ENCODE measurements at places on chromosomes 7 and 10.
A peak's percentile ranks its signal among the peaks of the same experiment; 100 is the strongest.

- DNase-seq: no peak
Measured at GRCh38 chr7:121739465-121739864, 133.5 kb upstream of the PTPRZ1 start.

DNA sequence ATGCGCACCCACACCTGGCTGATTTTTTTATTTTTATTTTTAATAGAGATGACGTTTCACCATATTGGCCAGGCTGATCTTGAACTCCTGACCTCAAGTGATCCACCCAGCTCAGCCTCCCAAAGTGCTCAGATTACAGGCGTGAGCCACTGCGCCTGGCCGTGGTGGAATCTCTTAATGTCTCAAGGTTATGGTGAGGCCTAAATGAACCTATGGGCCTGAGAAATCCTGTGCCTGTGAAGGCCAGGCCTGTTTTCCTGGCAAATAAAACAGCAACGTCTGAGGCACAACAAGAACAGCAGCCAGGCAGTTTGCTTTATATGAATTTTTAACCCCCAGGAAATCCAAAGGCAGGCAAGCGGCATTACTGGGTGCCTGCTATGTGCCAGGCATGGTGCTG is 297.5 kb upstream of the ZMIZ1 start:
- DNase-seq: no peak

- no peak for DNase-seq
Measured at GRCh38 chr7:102288285-102288930, 1.7 kb downstream of the SH2B2 start.

DNA sequence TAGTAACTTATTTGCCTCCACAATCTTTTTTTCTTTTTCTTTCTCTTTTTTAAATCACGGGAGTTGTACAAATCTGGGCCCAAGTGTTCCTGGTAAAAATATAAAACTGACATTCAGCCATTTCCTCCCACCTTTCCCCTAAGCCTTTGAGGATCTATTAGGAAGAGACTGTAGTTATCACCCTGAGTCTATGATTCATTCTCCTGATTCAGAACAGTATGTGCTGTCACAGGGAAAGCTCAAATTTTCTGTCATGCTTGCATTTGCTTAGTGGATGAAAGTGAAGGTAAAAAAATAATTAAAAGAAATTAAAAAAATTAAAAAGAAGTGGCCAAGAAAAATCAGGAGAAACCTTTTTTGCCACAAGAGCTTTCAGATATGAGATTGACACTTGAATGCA is 71.7 kb downstream of the KIF20B start:
- DNase-seq: no peak

DNA sequence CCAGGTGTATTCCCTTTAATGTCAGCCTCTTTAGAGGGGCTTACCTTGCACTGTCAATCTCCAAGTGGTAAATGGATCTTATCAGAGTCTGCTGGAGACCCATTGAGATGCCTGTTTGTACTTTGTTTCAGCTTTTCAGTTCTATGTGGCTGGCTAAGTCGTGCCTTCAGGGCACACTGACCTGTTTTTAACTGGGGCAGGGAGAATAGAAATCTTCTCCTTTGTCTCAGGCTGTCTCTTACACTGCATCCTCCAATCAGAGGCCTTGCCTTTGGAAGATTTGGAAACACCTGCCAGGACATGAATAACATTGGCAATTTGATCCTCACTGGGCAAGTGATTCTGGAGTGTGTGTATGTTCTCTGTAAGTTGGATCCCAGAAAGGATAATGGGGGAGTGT is 65.0 kb downstream of the POU6F2 start:
- no peak for DNase-seq

GRCh38 chr7:49425277-49425818 is 348.1 kb upstream of the VWC2 start:
- no peak for DNase-seq

DNA sequence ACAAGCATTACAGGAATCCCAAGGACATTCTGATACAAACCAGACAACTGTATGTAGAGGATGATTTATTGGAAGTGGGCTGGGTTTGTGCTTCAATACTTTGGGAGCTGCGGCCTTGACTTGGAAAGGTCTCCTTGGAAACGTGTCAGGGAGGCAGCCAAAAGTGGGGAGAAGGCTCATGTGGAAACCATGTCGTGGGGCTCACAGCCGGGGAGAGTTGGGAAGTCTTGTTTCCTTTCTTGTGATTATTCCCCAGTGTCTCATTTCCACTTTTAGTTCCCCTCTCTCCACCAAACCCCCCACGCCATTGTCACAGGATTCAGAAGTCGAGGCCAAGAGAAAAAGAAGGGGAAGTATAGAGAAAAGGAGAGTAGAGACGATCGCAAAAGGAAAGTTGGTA is 53.9 kb upstream of the SFMBT2 start:
- no peak for DNase-seq

- DNase-seq: no peak
Measured at GRCh38 chr7:5226921-5227785, 37.1 kb downstream of the WIPI2 start.

GRCh38 chr10:31321396-31321941 is 2.5 kb downstream of the ZEB1 start:
- DNase-seq: no peak

GRCh38 chr7:33904681-33905388 is 504 bp upstream of the BMPER start:
- DNase-seq: no peak

DNA sequence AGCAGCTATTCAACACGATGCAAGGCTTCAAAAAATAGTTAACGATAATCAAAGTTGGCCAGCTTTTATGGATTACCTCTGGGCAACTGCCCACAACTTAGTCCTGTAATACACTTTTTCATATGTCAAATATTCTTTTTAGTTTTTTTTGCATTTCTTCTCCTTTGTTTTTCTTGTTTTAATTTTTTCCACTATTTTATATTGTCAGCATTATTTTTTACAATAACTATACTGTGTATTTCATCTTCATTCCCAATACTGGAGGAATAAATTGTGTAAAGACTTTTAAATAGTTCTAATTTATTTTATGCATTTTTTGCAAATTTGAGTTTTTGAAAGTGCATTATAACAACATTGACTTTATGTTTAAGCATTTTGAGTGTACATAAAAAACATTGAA is 18.5 kb upstream of the CTAGE4 start:
- DNase-seq: no peak

GRCh38 chr10:74177140-74177677 is 26.2 kb downstream of the ADK start:
- no peak for DNase-seq

- DNase-seq: no peak
Measured at GRCh38 chr10:112695539-112695938, 248.5 kb downstream of the VTI1A start.

GRCh38 chr7:115559877-115560276 is 470.7 kb downstream of the TFEC start:
- DNase-seq: no peak

DNA sequence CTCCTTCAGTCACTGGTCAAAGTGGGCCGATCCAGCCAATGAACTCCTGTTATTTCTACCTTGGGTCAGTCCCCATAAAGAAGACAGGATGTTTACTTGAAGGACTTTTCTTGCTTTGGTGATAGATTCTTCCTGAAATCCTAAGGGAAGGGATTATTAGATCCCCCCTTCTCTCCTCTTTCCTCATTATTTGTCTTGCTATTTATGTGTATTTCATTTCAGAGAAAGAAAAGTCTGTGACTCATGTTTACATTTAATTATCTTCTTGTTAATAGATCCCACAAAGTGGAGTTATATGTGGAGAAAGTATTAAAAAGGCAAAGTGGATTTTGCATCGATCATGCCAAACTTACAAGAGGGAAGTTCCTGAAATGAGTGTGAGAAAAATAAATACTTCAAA is 341.5 kb downstream of the PHTF2 start:
- no peak for DNase-seq

DNA sequence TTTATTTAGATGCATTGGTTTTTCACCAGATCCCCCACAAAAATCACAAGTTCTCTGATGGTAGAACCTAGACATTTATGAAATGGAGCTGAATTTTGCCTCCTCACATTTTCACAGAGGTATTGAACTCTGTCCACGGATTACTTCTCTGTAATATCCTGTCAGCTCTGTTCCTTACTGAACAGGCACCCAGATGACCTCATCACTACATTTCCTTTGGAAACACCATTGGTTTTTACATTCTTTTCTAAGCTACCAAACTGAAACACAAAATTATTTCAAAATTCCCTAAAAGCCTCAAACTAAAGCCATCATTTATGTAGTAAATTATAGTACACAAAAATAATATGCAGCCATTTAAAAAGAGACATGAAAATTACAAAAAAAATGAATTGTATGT is 98.3 kb upstream of the KCNIP2 start:
- no peak for DNase-seq

GRCh38 chr10:80283536-80284199 is 5.8 kb downstream of the MAT1A start:
- no peak for DNase-seq

DNA sequence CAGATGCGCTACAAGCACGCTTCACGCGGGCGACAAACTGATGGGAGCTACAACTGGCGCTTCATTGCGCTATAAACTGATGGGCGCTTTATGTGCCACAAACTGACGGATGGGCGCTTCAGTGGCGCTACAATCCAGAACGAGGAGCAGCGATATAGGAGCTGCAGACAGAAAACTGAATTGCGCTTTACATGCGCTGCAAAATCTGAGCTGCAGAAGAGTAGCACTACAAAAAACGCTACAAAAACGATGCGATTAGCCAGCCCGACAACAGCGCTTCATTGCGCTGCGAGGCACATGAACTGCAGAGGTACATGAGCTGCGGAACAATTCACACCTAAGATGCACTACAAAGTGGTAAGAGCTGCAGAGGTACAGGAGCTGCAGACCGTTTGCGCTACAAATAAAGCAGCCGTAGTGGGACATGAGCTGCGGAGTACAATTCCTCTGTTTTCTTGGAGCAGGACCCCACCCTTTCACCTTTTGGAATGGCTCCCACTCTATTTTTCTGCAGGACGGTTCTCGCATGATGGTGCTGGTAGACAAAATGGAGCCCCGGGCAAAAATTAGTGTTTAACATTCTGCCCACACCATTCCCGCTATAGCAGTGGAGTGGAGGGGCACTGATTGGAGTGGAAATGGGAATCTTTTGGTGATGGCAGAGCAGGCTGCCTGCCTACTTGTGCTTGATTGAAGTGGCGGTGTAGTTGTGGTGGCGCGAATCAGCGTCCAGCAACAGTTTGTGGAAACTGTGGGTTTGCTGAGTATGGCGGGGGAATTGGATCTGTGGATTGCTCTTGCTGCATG is 1.2 kb upstream of the SGCE start:
- DNase-seq: no peak

DNA sequence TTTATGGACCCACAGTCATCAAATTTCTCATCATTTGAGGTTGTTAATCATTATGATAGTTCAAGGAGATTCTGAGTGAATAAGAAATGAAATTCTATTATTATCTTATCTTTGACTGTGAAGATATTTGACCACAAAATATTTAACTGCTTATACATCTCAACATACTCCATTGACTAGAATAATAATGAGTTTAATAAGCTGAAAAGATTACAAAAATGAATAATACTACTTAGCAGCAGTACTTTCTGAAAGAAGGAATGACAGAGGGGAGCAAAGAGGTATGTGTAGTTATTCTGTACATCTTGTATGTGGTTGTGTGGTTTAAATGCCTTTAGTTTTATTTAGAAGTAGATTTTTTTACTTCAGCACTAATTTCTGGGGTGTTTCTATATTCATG is 214.2 kb downstream of the PRKG1 start:
- no peak for DNase-seq

DNA sequence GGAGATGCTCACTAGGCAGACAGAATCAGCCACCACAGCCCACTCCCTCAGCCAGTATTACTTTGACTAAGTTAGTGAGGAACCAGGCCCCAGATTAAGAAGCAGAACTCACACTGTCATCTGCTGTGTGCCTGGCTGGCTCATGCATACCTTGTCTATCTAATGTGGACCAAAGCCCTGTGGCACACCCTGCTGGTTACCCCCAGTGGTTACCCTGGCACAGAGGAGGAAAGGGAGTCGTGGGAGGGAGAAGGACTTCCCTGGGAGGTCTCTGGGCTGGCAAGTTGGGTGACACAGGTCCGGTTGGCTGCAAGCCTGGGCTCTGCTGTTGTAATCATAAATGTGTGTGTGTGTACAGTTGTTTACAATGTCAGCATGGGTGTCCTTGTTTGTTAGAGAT is 7.5 kb upstream of the SH2D4B start:
- no peak for DNase-seq

GRCh38 chr10:123140983-123141390 is 5.2 kb downstream of the HMX3 start:
- no peak for DNase-seq

DNA sequence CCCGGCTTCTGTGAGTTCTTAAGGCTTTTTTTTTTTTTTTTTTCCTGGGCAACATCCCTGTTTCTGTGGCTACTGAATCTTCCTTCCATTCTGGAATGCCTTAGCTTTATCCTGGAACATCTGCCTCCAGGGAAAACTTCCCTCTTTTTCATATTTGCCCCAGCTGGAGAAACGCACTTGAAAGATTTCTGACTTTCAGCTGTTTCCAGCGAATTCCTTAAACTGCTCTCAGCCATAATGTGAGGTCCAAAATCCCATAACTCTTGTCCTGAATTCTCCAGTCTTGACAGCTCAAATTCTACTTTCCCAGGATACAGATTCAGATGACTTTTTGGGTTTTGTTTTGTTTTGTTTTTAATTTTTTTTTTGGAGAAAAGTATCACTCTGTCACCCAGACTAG is 263.6 kb upstream of the AUTS2 start:
- no peak for DNase-seq

- no peak for DNase-seq
Measured at GRCh38 chr7:50771120-50772002, 11.3 kb downstream of the GRB10 start.

- no peak for DNase-seq
Measured at GRCh38 chr7:153496257-153496656, 555.9 kb upstream of the DPP6 start.

- no peak for DNase-seq
Measured at GRCh38 chr10:124075231-124075955, 18.0 kb downstream of the CHST15 start.

DNA sequence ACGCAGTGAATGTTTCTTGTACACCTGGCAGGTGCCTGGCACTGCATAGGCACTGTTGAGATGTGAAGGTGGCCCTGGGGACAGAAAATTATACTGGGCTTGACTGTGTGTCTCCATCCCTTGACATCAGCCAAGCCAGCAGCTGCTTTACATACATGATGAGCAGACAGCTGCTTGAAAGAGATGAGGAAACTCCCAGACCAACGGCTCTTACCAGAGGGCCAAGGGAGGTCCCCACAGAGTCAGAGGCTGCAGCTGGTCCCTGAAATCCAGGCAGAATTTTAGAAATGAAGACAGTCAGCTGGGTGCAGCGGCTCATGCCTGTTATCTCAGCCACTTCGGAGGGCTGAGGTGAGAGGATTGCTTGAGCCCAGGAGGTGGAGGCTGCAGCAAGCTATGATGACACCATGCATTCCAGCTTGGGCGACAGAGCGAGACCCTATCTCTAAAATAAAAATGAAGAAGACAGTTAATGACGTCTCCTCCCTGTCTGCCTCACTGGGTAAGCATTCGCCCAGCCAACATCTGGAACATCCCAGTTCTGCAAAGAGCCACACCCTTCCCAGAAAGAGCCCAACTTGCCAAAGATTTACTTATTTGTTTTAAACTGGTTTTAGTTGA is 17.6 kb downstream of the LIMK1 start:
- no peak for DNase-seq

GRCh38 chr7:144019457-144019856 is 19.3 kb downstream of the OR6B1 start:
- DNase-seq: peak; percentile 92

- no peak for DNase-seq
Measured at GRCh38 chr7:41197769-41198168, 505.1 kb downstream of the INHBA start.

- DNase-seq: no peak
Measured at GRCh38 chr10:84563868-84564267, 235.5 kb downstream of the CCSER2 start.

GRCh38 chr10:71795248-71795647 is 21.9 kb upstream of the VSIR start:
- DNase-seq: no peak

Measured in non-pigmented ciliary epithelial cell (primary cell).